ENCODE measurements at places on chromosomes 1 and 21. TPM values are rescaled to one million over a fixed set of nuclear protein-coding genes. Genes with fewer than 3 reads are reported as not detected.
A peak's percentile ranks its signal among the peaks of the same experiment; 100 is the strongest.

The KRTAP12-2 gene
- not detected for total RNA-seq

DNA sequence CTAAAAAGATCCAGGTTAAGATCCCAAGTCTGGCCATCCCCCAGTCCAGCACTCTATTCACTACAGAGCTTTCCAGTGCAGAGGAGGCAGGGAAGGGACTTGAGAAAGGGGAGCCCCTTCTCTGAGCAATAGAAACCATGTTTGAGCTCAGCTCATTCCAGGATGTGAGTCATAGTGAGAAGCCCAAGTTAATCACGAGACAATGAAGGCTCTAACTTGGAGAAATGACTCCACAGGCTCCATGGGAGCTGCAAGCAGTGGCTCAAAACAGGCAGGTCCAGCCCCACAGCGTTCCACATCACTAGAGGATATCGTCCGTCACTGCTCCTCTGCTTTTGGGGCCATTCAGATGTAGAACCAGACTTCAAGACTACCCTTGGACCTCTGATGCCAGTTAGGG is 59.1 kb downstream of the CAMK2N1 start:
- H3K4me3 ChIP-seq: no peak overlapping the region
- H3K4me1 ChIP-seq: no peaks in the 10 kb centered on the region
- no peaks in the 10 kb centered on the region for H3K36me3 ChIP-seq
- no peak overlapping the region for H3K27ac ChIP-seq
- no peaks in the 10 kb centered on the region for H3K27me3 ChIP-seq

The MROH7 gene
- 72.7 TPM for total RNA-seq

- no peaks in the 10 kb centered on the region for H3K36me3 ChIP-seq
- H3K4me3 ChIP-seq: no peak overlapping the region
Measured at GRCh38 chr21:38126666-38127303, 130.0 kb upstream of the KCNJ15 start.

DNA sequence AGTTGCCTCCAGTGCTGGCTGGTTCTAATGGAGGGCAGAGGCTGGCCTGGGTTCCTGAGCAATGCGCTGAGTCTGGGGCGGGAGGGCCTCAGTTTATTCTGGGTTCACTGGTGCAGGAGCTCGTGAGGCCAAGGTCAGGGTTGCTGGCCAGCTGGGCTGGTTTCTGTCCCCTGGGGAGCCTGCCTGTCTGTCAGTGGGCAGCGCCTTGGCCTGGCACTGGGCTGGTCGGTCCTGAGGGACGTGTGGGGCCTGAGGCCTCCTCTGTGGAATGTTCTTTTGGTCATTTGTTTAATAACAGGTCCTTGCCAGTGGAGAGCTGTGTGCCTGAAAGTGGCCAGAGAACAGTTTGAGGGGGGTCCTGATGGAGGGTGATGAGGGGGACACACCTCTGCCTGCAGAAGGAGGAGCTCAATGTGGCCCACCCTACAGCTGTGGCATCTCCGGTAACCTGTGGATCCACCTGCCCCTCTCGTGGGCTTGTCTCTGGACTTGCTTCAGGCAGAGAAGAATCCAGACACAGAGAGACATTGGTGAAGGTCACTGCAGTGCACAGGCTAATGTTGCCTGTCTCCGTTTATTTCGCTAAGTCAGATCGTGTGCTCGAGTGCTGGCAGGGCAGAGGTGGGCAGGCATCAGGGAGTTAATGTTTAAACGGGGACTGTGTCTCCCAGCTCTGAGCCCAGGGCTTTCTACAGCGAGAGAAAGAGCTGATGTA is 34.6 kb downstream of the COQ8A start:
- H3K27me3 ChIP-seq: no peaks in the 10 kb centered on the region
- H3K4me3 ChIP-seq: no peak overlapping the region
- peak; percentile 37 for DNase-seq
- peak overlapping the region; percentile 66 for H3K27ac ChIP-seq
- no peaks in the 10 kb centered on the region for H3K36me3 ChIP-seq

- no peaks in the 10 kb centered on the region for H3K27me3 ChIP-seq
- no peak for DNase-seq
- H3K27ac ChIP-seq: no peak overlapping the region
- no peaks in the 10 kb centered on the region for H3K4me1 ChIP-seq
- H3K36me3 ChIP-seq: no peaks in the 10 kb centered on the region
Measured at GRCh38 chr1:5758000-5758858, 234.0 kb downstream of the NPHP4 start.

DNA sequence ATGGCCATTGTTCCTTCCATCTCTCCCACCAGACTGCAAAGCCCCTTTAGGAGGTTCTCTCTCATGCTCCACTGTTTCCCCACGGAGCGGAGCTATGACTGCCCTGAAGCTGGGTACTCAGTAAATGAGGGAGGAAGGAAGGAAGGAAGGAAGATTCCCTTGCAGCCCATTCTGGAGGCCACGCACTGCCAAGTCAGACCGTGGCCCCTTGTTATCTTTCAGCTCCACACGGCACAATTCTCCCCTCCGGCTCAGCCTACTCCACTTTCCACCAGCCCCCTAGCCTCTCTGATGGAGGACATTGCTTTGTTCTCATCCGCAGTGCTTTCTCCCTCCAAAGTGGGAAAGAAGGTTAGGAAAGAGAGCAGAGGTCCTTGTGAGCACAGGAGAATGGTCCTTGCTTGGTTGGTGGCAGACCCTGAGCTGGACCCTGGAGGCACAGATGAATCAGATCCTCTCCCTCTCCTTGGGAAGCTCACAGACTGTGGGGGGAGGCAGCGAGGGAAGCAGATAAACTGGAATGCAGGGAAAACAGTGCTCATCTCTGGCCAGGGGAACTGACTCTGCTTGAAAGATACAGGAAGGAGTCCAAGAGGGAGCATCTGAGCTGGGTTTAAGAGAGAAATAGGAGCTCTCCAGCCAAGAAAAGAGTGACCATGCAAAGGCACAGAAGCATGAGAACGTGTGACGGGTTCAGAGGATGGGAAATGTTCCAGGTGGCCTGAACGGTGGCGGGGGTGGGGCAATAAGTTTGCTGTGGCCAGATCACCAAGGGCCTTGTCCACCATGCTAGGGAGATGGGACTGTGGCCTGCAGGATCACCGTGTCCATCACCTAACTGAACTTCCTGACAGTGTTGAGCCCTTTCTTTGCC is 52.6 kb downstream of the GLIS1 start:
- no peak overlapping the region for H3K27ac ChIP-seq
- H3K27me3 ChIP-seq: no peaks in the 10 kb centered on the region
- DNase-seq: no peak
- no peaks in the 10 kb centered on the region for H3K4me1 ChIP-seq
- no peaks in the 10 kb centered on the region for H3K36me3 ChIP-seq
- no peak overlapping the region for H3K4me3 ChIP-seq

DNA sequence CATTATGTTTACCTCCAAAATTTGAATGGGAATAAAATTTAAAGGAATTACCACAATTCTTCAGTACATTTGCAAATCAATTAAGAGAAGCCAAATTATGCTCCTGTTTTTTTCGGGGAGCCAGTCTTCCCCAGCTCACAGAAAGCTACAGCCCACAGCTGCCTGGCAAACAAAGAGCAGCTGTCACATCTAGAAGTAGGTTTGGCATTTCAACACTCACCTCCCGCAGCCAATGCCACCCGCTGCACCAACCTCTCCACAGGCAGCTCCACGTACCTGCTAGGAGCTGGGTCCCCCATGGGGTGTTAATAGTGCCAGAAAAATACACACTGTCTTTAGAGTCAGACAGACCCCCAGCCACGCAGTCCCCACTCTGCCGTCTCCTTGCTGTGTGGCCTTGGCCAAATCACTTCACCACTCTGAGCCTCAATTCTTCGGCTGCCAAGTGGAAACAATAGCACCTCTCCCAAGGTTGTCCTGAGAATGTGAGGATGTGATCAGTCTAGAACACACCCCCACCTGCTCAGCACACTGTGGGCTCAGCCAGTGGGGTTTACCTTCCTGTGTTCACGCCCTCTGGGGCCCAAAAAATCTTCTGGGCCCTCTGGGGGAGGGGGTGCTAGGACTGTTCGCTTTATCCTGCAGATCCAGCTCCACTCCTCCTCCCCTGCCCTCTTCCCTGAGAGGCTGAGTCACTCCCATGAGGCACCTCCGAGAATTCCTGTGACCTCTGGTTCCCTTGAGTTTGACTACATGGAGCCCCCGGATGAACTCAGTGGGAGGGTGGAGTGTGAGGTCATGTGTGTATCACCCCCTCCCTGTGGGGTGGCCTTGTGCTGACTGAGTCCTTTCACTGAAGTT is 204.3 kb upstream of the GRIK3 start:
- H3K27me3 ChIP-seq: no peaks in the 10 kb centered on the region
- no peak for DNase-seq
- H3K4me1 ChIP-seq: no peaks in the 10 kb centered on the region
- H3K4me3 ChIP-seq: no peak overlapping the region

- H3K27ac ChIP-seq: no peak overlapping the region
- DNase-seq: no peak
- no peaks in the 10 kb centered on the region for H3K36me3 ChIP-seq
- no peaks in the 10 kb centered on the region for H3K4me1 ChIP-seq
- H3K4me3 ChIP-seq: no peak overlapping the region
Measured at GRCh38 chr1:45846931-45847330, 43.5 kb downstream of the MAST2 start.

The SERPINC1 gene
- 0.93 TPM for total RNA-seq

DNA sequence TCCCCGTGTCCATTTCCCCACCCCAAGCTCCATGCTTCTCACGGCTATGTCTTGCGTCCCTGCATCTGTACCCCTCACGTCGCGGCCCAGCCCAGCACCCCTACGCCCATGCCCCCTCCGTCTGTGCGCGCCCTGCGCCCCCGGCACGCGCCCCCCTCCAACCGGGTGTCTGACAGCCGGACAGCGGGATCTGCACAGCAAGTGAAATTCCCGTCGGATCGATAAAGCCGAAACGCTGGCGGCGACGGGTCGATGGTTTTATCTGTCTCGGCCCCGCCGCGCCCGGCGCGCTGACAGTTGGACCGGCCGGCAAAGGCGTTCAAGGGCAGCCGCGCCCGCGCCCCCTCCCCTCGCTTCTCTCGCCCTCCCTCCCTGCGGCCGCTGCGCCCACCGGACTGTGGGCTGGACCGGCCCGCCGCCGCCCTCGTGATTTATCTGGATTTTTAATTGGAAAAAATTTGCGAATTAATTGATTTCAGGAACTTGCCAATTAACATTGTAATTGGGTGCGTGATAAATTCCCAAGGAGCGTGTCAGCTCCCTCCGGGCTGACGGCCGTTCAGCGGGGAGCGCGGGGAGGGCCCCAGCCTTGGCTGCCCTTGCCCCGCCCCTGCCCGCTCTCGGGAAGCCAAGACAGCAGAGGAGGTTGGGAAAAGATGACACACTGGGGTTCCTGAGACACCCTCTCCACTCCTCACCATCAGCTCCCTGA is 57.1 kb downstream of the TMEM53 start:
- no peaks in the 10 kb centered on the region for H3K27me3 ChIP-seq
- H3K36me3 ChIP-seq: no peaks in the 10 kb centered on the region
- H3K4me3 ChIP-seq: peak overlapping the region; percentile 27
- H3K27ac ChIP-seq: no peak overlapping the region
- peaks cover 7% of the 10 kb centered on the region for H3K4me1 ChIP-seq
- DNase-seq: no peak

- H3K4me3 ChIP-seq: no peak overlapping the region
- no peaks in the 10 kb centered on the region for H3K27me3 ChIP-seq
- no peak for DNase-seq
- H3K4me1 ChIP-seq: no peaks in the 10 kb centered on the region
Measured at GRCh38 chr1:61518670-61519400, 206.1 kb downstream of the TM2D1 start.

DNA sequence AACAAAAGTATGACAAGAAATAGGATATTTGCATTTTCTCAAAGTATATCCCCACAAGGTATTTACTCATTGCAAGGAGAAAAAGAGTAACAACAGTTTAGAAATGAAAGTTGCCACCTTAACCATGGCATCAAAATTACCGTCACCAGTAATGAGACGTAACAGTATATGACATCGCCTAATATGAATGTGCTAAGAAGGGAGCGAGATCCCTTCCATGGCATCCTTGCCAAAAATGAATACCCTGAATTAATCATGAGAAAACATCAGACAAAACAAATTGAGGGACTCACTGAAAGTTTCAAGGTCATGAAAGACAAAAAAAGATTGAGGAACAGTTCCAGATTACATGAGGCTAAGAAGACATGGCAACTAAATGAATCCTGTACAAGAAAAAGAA is 78.9 kb upstream of the MROH9 start:
- DNase-seq: no peak
- H3K27ac ChIP-seq: no peak overlapping the region
- no peaks in the 10 kb centered on the region for H3K4me1 ChIP-seq
- no peak overlapping the region for H3K4me3 ChIP-seq
- H3K36me3 ChIP-seq: no peaks in the 10 kb centered on the region
- no peaks in the 10 kb centered on the region for H3K27me3 ChIP-seq

The IL20 gene
- 0.43 TPM for total RNA-seq

- DNase-seq: no peak
- no peak overlapping the region for H3K27ac ChIP-seq
- H3K27me3 ChIP-seq: no peaks in the 10 kb centered on the region
- H3K4me1 ChIP-seq: no peaks in the 10 kb centered on the region
- no peaks in the 10 kb centered on the region for H3K36me3 ChIP-seq
Measured at GRCh38 chr1:103341377-103341880, 184.1 kb upstream of the RNPC3 start.

The TMEM39B gene
- 15.7 TPM for total RNA-seq

The TRPM2 gene
- 3.0 TPM for total RNA-seq

DNA sequence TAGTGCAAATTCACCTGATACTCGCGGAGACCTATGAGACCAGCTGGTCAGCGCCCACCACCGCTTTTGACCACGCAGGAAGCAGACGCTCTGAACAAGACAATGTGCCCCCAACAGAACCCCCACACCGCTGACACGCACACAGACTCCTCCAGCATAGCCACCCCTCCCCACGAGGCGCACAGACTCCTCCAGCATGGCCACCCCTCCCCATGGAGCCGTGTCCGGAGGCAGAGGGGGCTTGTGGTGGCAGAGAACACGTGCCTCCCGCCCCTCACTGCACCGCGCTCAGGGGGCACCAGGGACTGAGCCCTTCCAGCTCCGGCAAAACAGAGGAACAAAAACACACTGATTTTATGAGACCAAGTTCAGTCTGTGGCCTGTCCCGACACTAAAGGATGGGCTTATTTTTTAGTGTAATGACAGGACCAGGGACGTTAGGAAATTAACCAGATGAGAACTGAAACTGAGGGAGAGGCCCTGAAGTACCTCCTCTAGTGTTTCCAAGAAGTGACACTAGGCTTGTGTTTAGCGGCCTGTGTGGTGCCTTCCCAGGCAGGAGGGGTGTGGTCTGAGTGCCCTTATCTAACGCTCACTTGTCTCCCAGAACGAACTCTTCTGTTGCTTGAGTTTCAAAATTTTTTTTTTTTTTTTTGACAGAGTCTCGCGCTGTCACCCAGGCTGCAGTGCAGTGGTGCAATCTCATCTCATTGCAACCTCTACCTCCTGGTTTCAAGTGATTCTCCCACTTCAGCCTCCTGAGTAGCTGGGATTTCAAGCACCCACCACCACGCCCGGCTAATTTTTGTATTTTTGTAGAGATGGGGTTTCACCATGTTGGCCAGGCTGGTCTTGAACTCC is 10.0 kb upstream of the AGPAT3 start:
- H3K36me3 ChIP-seq: no peaks in the 10 kb centered on the region
- no peaks in the 10 kb centered on the region for H3K27me3 ChIP-seq
- no peak overlapping the region for H3K4me3 ChIP-seq
- no peaks in the 10 kb centered on the region for H3K4me1 ChIP-seq

The NEXN gene
- total RNA-seq: 10.6 TPM

- peak overlapping the region; percentile 98 for H3K27ac ChIP-seq
- H3K4me1 ChIP-seq: peaks cover 14% of the 10 kb centered on the region
- DNase-seq: peak; percentile 74
- no peaks in the 10 kb centered on the region for H3K36me3 ChIP-seq
- H3K4me3 ChIP-seq: peak overlapping the region; percentile 84
Measured at GRCh38 chr1:109089242-109090015, 1.1 kb upstream of the TMEM167B start.
